Foreskin keratinocyte (primary cell): ENCODE measurements at places on chromosomes 7 and 10. TPM values are rescaled to one million over a fixed set of nuclear protein-coding genes. Genes with fewer than 3 reads are reported as not detected.

Gene ZPBP
- polyA plus RNA-seq, result not detected in 2 replicates

Gene DLG5
- 25.1 and 29.0 TPM in 2 replicates for polyA plus RNA-seq

Gene COL26A1
- not detected in 2 replicates for polyA plus RNA-seq

Gene SUV39H2
- polyA plus RNA-seq, result 10.1 and 13.2 TPM in 2 replicates

Gene GPR15LG
- polyA plus RNA-seq, result not detected in 2 replicates

Gene GRID2IP
- polyA plus RNA-seq, result 0.12 TPM in 1 of 2 replicates, not detected in the other

Gene SKIDA1
- polyA plus RNA-seq, result 0.04 and 0.13 TPM in 2 replicates

Gene NPFFR1
- not detected in 2 replicates for polyA plus RNA-seq

Gene ANKRD7
- 0.38 and 0.86 TPM in 2 replicates for polyA plus RNA-seq

Gene PLAU
- polyA plus RNA-seq, result 544 and 1,190 TPM in 2 replicates

Gene CPA1
- polyA plus RNA-seq, result not detected in 2 replicates

Gene FAM237B
- polyA plus RNA-seq, result not detected in 2 replicates

Gene IDI2
- polyA plus RNA-seq, result not detected in 2 replicates

Gene GPR22
- polyA plus RNA-seq, result not detected in 2 replicates

Gene ZNF425
- 0.95 and 1.1 TPM in 2 replicates for polyA plus RNA-seq

Gene HERC4
- 10.6 and 12.3 TPM in 2 replicates for polyA plus RNA-seq

Gene UPK3B
- polyA plus RNA-seq, result 1.1 and 4.2 TPM in 2 replicates

Gene PYROXD2
- 2.1 and 6.2 TPM in 2 replicates for polyA plus RNA-seq

Gene JCAD
- polyA plus RNA-seq, result 0.01 TPM in 1 of 2 replicates, not detected in the other

Gene TMEM176A
- polyA plus RNA-seq, result not detected in 2 replicates

Gene POLL
- polyA plus RNA-seq, result 16.0 and 16.8 TPM in 2 replicates

Gene TCERG1L
- not detected in 2 replicates for polyA plus RNA-seq

Gene ELOVL3
- 0.28 and 0.31 TPM in 2 replicates for polyA plus RNA-seq

Gene CLDN15
- polyA plus RNA-seq, result 2.5 and 3.7 TPM in 2 replicates

Gene CNPY1
- not detected in 2 replicates for polyA plus RNA-seq

Gene UTF1
- not detected in 2 replicates for polyA plus RNA-seq

Gene GIMAP8
- 0.01 and 0.02 TPM in 2 replicates for polyA plus RNA-seq

Gene OR2F2
- not detected in 2 replicates for polyA plus RNA-seq
